Activated CD4-positive, CD25-positive, alpha-beta regulatory T cell (primary cell): ENCODE measurements at places on chromosomes 16 and 17.

GRCh38 chr16:11964761-11965551 lies at the start of gene TNFRSF17:
TNFRSF17 (plus strand) TSS chr16:11965210; CDS start chr16:11965325, 115 bp downstream.
- DNase-seq, result no peak

GRCh38 chr17:50966163-50966666 lies 100.1 kb upstream of the TOB1 start:
- DNase-seq, result no peak

GRCh38 chr16:72835086-72835485 lies 212.8 kb downstream of the ZFHX3 start:
- DNase-seq, result no peak

- no peak for DNase-seq
These were observed 77.0 kb downstream of the METRNL start for GRCh38 chr17:83156408-83156807.

DNA sequence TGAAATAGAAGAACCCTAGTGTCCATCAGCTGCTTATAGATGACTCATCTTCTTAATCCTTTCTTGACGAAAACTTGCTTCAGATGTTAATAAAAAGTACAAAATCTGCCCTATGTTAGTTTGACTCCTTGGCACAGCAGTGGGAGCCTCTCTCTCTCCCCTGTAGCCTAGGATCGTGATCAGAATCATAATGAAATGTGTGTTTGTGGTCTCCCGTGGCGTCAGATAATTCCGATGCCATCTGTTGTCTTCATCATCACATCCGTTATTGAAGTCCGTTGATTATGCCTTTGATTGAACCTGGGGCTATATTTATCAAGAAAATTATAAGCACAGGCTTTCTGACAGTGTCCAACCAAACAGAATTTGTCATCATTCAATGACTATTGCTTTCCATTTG lies 102.5 kb downstream of the BMERB1 start:
- no peak for DNase-seq

- no peak for DNase-seq
These were observed 9.9 kb upstream of the EMP2 start for GRCh38 chr16:10590342-10590741.

DNA sequence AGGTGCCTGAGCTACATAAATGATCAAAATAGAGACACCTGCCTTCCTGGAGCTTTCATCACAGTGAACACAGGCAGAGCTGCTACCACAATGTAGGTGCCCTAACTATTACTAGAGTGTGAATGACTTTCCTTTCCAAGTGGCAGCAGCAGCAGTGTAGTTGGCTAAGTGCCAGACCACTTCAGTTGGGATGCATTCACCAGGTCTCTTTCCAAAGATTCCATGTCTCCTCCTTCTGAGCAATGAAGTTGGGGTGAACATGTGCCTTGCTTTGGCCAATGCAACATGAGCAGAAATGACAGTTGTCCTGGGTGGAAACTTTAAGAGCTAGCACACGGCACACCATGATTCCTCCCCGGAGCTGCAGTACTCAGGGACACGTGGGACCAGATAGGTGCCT lies 23.3 kb upstream of the CACNG4 start:
- DNase-seq, result no peak

- no peak for DNase-seq
These were observed 2.2 kb upstream of the KRT19 start for GRCh38 chr17:41530062-41531048.

- no peak for DNase-seq
These were observed 8.6 kb upstream of the ABCA9 start for GRCh38 chr17:69069226-69069750.
